T-helper 9 cell (primary cell): ENCODE measurements at places on chromosomes 12 and 14.

DNA sequence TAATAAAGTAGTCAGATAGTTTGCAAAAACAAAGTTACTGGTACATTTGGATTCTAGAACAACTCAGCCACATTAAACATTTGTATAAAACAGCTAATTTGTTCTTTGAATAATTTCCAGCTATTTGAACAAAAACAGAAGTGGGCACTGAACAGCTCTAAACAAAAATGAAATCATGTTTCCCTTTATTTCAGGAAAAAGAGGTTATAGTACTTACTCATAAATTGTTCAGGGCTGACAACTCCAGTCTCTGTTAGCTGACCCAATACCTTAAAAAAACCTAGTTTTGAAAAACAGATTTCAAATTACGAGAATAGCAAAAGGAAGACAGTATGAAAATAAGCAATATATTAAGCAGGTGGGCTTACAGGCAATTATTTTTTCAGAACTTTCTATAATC is 8.2 kb downstream of the GNPNAT1 start:
- DNase-seq = no peak

DNA sequence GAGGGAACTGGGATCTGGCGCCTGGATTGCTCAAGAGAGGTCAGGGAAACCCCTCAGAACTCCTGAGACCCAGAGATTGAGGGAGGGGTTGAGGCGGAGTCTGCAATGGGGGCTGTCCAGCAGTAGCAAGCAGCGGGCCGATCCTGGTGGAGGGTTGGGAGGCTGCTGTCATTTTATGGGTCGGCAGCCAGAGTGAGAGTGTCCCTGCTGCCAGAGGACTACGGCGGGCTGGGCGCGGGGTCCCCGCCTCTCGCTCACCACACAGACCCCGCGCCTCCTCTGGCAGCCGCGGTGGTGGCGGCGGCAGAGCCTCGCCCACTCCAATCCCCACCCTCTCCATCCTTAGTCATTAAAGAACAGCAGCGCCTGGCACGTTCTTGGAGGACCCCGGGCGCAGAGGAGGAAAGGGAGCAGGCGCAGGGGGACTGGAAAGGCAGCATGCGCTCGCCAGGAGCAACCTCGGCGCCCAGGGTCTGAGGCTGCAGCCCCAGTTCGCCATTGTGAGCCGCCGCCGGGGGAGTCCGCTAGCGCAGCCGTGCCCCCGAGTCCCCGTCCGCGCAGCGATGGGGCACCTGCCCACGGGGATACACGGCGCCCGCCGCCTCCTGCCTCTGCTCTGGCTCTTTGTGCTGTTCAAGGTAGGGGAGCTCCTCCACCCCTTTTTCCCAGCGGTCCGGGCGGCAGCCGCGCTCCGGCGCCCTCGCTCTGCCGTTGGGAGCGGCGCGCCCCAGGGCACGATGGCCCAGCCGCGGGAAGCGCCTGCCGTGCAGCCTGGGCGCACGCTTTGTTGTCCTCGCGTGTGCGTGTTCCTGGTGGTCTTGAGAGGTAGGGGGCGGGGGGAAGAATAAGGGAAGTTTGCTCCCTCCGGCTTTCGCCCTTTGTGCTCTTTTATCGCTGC is at the start of gene PTPRO:
TSS of gene PTPRO (plus strand) at position 345 of the 898 bp plus-strand sequence.
- no peak for DNase-seq

DNA sequence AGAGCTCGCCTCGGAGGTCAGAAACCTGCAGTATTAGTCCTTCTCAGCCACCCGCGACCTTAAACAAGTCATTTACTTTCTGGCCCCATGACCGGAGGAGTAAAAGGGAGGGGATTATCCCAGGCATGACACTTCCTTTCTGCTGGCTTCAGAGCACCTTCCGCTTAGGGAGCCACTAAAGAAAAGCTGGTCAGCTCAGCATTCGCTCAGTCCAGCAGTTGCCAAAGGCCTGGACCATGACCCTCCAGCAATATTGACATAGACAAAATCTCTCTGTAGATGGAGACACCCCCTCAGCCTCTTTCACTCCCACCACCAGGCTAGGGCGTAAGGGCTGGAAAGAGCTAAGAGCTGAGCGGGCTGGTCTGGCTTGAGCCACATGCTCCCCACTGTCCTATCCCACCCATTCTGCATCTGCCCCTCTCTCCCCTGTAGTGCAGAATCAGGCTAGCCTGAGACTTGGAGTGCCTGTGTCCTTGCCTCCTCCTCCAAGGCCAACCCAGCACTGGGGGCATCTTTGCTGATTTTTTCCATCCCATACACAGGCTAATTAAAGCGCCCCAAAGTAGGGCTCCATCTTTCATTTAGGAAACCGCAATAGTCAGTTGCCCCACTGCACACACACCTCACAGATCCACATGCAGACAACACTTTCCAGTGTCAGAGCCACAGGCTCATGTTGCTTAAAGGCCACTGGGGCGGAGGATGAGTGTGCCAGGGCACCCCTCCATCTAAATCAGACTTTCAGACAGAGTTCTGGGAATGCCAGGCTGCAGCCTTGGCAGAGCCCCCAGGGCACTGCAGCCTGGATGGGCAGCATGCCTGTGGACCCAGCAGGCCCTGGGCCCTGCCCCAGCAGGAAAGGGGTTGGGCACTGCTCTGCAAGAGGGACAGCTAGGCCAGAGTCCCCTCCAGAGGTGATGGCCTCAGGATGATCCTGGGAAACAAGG is 4.0 kb upstream of the CPNE6 start:
- no peak for DNase-seq

DNA sequence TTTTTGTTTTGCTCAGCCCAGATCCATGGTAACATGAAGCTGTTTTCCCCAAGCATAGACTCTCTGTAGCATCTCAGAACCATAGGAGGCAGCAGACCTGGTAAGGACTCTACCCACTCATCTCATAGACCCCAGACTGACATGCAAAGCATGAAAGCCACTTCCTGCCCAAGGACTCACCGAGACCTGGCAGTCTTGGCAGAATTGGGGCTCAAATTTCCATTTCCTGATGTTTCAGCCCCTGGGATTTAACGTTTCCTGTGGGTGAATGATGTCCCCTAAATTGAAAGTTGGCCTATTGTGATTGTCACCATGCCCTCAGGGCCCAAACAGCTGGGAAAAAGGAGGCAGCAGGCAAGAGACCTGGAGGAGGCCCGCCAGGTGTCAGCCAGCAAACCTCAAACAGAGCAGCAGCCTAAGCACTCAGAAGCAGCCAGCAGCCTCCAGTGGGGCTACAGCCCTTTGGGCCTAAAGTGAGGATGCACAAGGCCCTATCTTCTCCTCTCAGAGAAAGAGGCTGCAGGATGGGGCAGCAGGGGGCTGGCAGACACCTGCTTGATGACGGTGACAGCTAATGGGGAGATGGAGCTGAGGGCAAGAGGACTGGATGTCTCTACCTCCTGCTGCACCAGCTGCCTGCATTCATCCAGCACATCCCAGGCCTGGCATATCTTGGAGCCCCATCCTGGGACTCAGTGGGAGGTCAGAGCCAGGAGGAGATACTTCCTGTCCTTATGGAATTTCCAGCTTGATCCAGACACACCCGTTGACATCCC is 8.5 kb downstream of the KRT85 start:
- no peak for DNase-seq

DNA sequence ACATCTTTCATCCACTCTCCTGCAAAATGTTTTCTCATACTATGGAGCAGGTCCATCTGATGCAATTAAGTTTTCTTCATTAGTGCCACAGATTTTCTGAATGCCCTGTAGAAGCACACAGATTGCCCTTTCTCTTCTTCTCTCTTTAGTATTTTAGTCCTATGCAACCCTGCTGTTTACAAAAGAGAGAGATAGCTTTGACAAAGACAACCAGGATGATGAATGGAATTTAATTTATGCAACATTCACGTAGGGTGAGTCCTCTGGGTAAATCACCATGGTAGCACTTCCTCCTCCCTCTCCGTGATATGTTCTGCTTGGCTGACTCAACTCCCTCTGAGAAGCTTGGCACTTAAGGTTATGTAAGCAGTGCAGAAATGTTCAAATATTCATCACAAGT is 400.9 kb upstream of the PDE3A start:
- DNase-seq = no peak

DNA sequence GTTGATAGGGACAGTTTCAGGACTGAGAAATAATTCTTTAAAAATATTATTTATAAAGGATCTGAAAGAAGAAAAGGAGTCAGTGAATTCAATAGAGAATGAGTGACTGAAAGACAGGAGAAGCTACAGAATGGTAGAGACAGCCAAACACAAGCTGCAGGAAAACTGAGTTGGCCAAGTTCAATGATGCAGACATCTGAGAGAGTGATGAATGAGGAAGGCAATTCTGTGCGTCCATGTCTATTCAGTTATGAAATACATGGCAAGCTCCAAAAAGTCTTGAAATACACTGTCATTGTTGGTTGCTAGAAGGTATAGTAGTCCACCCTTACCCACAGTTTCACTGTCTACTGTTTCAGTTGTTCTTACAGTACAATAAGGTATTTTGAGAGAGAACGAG is 6.8 kb downstream of the LRRC74A start:
- DNase-seq = no peak

DNA sequence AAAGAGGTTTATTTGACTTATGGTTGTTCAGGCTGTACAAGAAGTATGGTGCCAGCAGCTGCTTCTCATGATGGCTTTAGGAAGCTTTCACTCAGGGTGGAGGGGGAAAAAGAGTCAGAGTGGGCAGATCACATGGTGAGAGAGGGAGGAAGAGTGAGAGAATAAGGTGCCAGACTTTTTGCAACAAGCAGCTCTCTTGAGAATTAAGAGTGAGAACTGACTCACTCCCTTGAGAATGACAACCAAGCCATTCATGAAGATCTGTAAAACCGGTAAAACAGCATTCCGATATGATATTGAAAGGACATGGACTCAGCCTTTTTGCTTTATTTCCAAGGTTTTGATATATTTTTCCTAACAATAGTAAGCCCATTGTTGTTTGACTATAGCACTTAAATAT is 501.2 kb downstream of the GALC start:
- DNase-seq = no peak

- no peak for DNase-seq
These were observed 277.9 kb upstream of the E2F7 start for GRCh38 chr12:77343291-77343690.

DNA sequence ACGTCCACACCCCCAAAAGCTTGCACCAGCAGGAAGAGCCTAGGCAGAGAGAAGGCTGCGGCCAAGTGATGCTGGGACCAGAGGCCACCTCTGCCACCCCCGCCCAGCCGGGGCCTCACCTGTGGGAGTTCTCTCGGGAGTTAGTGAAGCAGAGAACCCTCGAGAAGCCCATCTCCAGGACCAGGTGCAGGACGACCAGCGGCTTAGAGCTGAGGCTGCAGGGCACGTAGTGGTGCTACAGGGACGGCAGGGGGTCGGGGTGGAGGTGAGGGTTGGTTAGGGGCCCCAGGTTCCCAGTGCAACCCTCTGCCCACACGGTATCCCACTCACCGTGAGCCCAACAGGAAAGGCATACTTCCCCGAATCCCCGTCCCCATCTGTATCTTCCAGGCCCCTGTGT is 3.6 kb downstream of the DDX51 start:
- DNase-seq = no peak

- DNase-seq = no peak
These were observed 10.0 kb upstream of the KRT86 start for GRCh38 chr12:52264435-52264825.

- no peak for DNase-seq
These were observed 45.4 kb downstream of the DCAF5 start for GRCh38 chr14:69107407-69108003.

GRCh38 chr14:77965919-77966435 is 166.1 kb downstream of the ADCK1 start:
- DNase-seq = no peak

GRCh38 chr14:50342221-50343078 is 30.3 kb downstream of the DMAC2L start:
- no peak for DNase-seq

DNA sequence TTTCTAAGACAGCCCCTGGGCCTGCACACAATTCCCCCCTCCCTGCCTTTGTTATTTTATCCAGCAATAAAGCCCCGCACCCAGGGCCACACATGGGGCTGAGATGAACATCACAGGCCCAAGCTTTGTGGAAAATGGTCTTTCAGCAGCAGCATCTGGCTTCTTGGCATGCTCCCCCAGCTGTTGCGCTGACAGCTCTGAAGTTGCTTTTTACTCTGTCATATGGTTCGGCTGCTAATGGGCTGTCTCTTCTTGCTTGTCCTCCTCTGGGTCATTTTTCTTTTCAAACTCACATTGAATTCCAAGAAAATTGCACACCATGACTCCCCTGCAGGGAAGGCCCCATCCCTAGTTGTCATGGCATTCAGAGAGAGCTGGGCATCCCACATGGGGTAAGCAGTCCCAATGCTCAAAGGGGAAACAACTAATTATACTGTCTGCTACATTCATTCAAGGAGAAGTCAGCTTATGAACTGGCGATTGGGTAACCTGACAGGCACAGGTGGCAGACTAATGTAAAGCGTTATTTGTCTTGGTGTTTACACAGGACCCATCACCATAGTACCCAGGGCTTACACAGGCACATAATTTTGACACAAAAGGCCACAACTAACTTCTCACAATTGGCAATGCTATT is 74.0 kb upstream of the CDKN3 start:
- no peak for DNase-seq

DNA sequence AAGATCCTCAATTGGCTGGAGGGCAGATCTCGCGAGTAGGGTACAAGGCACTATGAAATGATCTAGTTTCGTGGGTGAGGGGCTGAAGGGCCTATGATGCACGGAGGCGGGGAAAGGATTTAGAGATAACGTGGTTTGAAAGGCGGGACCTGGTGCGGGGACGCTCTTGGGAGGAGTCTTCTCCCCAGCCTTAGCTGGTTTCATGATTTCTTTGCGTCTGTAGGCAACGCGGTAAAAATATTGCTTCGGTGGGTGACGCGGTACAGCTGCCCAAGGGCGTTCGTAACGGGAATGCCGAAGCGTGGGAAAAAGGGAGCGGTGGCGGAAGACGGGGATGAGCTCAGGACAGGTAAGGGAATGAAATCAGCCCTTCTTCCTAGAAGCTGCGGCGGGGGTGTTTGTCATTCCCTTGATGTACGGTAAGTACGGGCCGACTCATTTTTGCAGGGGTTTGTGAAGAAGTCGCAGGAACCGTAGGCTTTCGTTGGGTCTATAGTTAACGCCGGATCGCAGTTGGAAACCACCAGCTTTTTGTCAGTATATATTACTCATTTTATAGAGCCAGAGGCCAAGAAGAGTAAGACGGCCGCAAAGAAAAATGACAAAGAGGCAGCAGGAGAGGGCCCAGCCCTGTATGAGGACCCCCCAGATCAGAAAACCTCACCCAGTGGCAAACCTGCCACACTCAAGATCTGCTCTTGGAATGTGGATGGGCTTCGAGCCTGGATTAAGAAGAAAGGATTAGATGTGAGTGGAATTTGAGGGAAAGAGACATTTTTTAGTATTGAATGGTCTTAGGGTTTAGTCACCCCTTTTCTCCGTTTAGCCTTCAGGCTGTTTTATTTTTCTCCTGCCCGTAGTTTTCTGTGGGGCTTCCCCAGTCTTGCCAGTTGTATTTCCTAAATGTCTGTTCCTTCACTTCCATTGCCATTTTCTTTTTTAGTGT is 602 bp downstream of the APEX1 start:
- DNase-seq = no peak
